GM13976 (cell line): ENCODE measurements at places on chromosomes 3 and 15.

- no peak for DNase-seq
Observed at GRCh38 chr3:148736086-148736485, 38.4 kb downstream of the AGTR1 start.

DNA sequence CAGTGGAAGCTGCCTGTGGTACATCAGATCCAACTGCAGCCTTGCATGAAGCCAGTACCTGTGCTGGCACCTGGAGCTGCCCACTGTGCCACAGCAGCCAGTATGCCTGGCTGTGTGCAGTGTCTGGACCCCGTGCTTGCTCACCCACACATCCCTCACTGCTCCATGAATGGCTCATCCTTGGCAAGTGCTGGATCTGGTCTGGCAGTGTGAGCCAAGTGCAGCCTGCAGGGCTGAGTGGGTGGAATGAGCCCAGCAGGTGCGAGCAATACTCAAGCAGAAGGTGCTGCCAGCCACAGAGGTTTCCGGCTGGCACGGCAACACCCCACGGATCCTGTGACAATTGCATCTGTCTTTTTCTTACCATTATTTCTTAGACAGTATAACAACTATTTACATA lies 488.2 kb upstream of the ROBO2 start:
- no peak for DNase-seq

DNA sequence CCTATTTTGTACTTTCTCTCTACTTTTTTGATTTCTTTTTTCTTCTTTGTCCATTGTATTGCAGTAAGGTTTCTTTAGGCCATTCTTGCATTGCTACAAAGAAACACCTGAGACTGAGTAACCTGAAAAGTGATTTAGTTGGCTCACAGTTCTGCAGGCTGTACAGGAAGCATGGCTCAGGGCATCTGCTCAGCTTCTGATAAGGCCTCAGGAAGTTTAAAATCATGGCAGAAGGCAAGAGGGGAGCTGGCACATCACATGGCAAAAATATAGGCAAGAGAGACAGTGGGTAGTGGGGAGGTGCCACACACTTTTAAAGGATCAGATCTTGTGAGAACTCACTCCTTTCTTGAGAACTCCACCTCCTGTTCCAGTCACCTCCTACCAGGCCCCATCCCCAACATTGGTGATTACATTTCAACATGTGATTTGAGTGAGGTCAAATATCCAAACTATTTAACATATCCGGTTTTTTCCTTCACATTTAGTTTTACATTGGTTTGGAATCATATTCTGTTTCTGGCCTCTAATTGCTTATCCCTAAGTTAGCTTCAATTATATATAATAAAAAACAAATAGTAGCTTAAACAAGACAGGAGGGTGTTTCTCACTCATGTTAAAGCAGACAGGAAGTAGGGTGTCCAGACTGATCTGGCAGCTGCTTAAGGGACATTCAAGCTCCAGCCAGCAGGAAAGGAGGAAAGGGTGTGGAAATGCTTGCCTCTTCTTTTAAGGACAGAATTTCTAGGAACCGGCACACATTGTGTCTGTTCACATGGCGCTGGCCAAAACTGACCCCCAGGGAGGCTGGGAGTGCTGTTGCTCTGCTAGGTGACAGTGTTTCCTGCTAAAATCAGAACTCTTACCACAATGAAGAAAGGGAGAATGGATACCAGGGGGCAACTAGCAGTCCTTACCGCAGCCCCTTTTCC lies 28.8 kb upstream of the SKOR1 start:
- DNase-seq: no peak

GRCh38 chr3:3127432-3128010 lies 781 bp downstream of the TRNT1 start:
- DNase-seq: peak; percentile 32

GRCh38 chr15:29098652-29099051 lies 171.0 kb downstream of the NSMCE3 start:
- DNase-seq: no peak

DNA sequence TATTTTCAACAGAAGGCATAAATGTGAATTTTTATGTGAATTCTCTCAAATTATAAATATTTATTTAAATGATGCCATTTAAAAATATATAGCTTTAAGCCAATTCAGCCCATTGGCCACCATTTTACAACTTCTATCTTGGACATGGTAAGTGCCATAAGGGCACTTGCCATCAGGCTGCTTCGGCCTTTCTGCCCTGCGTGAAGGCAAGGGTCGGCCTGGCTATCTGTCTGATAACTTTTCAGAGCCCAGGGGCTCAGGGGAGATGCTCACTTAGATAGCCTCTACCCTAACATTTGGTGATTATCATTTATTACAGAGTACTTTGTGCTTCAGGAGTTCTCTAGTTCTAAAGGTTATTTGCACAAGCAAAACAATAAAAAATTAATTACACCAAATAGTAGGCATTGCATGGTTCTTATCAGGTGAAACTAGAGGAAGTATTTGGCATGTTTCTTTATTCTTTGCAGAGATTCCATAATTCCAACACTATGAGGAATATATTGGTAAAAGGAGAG lies 62.4 kb upstream of the MBNL1 start:
- DNase-seq: no peak

DNA sequence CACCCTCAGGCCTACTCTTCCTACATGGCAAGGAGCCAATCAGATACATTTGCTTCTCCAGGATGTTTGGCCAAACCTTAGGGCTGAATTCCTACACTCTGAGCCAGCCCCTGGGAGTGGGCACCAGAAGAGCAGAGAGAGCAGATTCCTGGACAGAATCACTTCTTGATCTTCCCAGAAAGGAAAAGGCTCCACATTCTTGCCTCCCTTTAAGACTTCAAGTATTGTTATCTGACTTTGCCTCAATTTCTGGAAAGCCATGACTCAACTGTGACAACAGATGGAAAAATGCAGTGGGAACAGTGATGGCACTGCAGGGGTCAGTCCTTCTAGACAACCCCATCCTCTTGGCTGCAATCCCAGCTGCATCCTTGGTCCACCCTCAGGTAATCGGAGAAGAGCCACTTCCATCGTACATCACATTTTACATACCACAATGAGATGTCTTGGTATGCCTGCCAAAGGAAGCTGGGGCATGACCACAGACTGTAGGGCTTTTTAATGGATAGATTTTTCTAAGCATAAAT lies 21.0 kb downstream of the SLCO2A1 start:
- DNase-seq: no peak

GRCh38 chr3:5254281-5255048 lies 67.0 kb downstream of the EDEM1 start:
- no peak for DNase-seq

GRCh38 chr3:35663471-35663870 lies 24.1 kb downstream of the ARPP21 start:
- no peak for DNase-seq

DNA sequence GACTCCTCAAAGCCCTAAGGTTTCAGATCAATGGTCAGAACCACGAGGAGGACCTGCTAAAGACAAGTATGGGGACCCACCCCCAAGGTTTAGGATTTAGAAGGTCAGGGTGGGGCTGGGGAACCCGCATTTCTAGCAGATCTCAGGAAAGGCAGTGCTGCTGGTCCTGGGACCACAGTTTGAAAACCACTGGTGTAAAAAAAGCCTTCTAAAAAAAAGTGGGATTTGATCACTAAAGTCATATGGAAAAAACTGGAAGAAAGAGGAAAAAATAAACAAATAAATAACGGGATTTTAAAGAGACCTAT lies 832 bp downstream of the SLC41A3 start:
- peak; percentile 46 for DNase-seq

- DNase-seq: no peak
Observed at GRCh38 chr3:125300416-125300815, 74.7 kb downstream of the ZNF148 start.

GRCh38 chr3:150268426-150269391 lies 139.4 kb upstream of the TSC22D2 start:
- DNase-seq: no peak

- DNase-seq: no peak
Observed at GRCh38 chr15:32888221-32888761, 170.5 kb downstream of the GREM1 start.

GRCh38 chr3:64163755-64164148 lies 61.5 kb downstream of the PRICKLE2 start:
- DNase-seq: peak; percentile 37

DNA sequence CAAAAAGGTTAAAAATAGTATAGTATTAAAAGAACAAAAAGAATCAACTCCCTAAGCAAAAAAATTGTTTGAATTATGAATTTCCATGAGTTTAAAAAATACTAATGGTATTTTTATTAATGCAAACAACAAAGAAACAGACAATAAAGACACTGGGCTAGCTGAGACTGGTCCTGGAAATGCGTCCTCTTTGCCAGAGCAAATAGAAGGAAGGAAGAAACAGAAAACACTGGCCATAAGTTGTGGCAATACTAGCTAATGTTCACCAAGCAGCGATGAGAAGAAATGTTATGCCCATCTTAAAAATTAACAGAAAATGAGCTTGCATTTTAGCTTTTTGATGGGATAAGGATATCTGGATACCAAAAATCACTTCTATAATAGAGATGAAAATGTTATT lies 88.6 kb downstream of the TBL1XR1 start:
- DNase-seq: no peak

DNA sequence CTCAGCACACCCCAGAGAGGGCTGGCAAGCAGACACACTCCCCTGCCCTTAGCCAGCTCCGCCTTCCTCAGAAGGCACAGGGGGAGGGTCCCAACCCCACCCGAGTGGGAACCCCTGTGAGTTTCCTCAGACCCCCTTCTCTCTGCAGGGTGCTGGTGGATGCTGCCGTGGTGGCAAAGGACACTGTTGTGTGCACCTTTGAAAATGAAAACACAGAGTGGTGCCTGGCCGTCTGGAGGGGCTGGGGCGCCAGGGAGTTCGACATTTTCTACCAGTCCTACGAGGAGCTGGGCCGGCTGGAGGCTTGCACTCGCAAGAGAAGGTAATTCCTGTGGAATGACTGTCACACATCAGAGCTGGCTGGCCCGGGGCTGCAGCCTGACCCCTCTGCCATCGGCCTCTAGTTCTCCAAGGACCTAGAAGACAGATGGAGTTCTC lies 149.4 kb downstream of the LRRK1 start:
- no peak for DNase-seq

GRCh38 chr15:30990036-30990435 lies 1.4 kb downstream of the MTMR10 start:
- DNase-seq: no peak

DNA sequence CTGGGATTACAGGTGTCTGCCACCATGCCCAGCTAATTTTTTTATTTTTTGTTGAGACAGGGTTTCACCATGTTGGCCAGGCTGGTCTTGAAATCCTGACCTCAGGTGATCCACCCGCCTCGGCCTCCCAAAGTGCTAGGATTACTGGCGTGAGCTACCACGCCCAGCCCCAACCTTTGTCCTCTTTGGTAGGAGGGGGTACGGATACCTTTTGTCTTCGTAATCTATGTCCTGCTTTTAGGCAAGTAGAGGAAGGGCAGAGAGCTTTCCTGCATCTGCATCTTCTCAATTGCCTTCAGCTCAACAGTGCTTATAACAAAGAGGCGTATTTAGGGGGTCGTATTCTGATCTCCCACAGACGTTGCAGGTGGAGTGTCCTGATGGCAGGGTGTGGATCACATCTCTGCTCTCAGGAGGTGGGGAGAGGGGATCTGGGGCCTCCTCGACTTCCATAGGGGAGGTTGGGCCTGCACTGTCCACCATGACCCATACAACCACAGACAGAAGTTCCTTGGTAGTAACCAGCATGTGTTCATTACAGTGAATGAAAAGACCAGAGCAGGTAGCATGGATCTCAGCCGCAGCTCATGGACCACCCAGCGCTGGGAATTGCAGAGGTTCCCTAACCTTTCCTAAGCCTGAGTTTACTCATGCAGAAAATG lies 21.4 kb upstream of the KCTD6 start:
- DNase-seq: no peak

GRCh38 chr3:46812237-46812791 lies 50.9 kb downstream of the MYL3 start:
- peak; percentile 73 for DNase-seq

- DNase-seq: no peak
Observed at GRCh38 chr3:11329777-11330176, 57.6 kb downstream of the ATG7 start.

DNA sequence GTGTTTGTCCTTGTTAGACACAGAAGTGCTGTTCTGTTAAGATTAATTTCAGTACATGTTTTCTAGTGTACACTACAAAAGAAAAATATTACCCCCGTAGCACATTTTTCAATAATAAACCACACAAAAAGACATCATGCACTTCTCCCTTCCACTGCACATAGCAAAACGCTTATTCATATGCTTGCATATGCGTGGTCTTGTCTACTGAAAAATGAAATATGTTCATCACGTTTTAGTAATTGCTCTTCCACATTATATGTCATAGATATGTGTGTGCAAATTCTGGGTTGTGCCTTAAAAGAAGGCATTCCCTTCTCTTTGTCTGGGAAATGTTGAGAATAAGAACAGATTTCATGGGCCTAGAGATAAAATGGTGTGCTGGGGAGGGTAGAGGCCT lies 353.9 kb downstream of the NSUN3 start:
- DNase-seq: no peak

DNA sequence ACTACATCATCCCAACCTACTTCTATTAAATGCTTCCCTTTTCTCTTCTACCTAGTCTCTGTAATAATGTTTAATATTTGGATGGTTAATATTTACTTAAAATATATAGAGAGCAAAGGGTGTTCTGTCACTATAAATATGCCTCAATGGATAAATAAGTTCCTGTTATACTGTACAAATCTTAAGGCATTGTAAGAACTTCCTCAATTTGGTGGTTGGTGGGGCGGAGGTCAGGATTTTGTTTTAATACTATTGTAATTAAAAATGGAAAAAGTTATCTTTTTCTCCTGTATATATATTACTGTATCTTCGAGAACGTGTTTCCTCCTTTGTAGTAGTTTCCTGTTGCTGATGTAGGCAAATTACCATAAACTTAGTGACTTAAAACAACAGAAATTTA lies 41.5 kb downstream of the SPRED1 start:
- DNase-seq: no peak

DNA sequence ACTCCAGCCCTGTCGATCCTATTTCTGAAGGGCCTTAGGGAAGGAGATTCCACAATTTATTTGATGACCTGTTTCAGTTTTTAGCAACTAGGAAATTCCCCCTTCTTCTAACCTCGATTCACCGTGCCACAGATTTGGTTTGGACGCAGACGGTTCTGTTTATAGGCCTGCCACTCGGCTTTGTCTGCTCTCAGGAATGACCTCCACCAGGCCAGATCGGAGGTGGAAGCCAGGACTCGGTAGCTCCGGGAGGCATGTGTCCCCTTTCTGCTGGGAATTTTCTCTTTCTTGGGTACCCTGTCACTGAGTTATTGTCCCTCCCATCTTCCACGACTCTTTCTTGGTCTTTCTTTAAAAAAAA lies 85.5 kb upstream of the ETV5 start:
- no peak for DNase-seq

GRCh38 chr3:119018690-119019463 lies 15.8 kb downstream of the IGSF11 start:
- DNase-seq: no peak

GRCh38 chr15:36691579-36692357 lies 112.3 kb downstream of the CDIN1 start:
- DNase-seq: no peak

DNA sequence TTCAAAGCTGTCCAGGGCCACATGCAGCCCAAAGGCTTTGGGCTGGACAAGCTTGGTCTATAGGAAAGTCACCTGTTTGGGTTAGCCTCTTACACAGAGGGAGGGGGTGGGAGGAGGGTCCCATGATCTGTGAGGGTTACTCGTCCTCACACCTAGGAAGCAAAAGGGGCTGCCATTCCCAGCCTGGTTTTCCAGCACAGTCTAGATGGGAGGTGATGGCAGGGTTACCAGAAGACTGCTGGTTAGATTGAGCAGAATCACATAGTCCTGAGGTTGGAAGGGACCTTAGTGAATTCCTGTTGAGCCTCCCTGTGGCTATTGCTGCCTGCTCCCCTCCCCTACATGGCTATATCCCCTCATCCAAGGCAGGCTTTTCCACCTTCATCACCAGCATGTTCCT lies 101.8 kb downstream of the SEMA5B start:
- DNase-seq: no peak
